ENCODE measurements at places on chromosomes 2 and 18.

GRCh38 chr2:231720292-231720986, 12.1 kb downstream of the PTMA start:
- DNase-seq = no peak

- no peak for DNase-seq
These were observed 58.6 kb downstream of the LCLAT1 start for GRCh38 chr2:30505500-30506180.

DNA sequence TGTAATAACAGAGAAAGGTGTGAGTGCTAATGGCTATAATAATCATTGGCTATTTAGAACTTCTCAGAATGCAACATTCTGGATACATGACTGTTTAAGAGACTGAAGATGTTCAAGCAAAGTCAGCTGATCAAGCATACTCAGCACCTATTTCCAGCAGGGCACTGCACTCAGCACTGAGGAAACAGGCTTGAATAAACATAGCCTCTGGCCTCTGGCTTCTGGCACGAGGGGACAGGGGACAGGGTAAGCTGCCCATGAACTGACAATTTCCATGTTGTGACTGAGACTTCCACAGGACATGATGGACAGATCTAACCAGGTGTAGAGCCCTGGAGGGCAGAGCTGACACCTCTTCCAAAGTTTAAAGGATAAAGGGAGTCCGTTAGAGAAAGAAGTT, 1.3 kb downstream of the MARCO start:
- no peak for DNase-seq

- peak; percentile 49 for DNase-seq
These were observed 210.1 kb downstream of the NDUFA10 start for GRCh38 chr2:239814861-239815601.

- DNase-seq = no peak
These were observed 17.0 kb downstream of the DCAF17 start for GRCh38 chr2:171451074-171451473.

DNA sequence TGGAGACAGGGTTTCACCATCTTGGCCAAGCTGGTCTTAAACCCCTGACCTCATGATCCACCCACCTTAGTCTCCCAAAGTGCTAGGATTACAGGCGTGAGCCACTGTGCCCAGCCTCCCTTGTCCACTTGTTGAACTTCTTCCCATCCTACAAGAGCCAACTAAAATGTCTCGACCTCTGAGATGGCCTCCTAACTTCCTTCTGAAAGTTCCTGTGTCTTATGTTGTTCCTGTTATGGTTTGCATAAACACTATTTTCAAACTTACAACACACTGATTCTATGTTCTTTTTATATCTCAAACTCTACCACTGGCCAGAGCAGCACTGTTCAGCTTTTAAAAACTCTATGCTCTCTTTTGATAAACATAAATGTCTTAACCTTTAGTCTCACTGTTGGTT, 63.3 kb upstream of the UGP2 start:
- no peak for DNase-seq

DNA sequence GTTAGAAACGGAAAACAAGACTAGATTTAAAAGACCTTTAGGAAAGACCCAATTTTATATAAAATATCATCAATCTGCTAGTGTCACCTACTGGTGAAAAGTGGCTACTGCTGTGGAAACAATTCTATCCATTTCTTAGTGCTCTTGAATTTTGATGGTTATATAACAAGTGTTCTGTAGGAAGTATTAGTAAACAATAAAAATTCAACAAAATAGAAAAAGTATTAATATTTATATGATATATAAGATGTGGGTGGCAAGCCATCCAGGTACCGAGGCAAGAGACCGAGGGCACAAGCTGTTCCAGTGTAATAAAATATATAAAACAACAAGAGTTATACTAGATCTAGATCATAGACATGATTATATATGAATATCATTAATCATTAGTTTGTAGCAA, 6.2 kb upstream of the TMEM87B start:
- DNase-seq = peak; percentile 17

GRCh38 chr2:206979922-206980321, 40.6 kb downstream of the CPO start:
- no peak for DNase-seq

GRCh38 chr2:107402330-107402729, 424.4 kb upstream of the RGPD4 start:
- no peak for DNase-seq

DNA sequence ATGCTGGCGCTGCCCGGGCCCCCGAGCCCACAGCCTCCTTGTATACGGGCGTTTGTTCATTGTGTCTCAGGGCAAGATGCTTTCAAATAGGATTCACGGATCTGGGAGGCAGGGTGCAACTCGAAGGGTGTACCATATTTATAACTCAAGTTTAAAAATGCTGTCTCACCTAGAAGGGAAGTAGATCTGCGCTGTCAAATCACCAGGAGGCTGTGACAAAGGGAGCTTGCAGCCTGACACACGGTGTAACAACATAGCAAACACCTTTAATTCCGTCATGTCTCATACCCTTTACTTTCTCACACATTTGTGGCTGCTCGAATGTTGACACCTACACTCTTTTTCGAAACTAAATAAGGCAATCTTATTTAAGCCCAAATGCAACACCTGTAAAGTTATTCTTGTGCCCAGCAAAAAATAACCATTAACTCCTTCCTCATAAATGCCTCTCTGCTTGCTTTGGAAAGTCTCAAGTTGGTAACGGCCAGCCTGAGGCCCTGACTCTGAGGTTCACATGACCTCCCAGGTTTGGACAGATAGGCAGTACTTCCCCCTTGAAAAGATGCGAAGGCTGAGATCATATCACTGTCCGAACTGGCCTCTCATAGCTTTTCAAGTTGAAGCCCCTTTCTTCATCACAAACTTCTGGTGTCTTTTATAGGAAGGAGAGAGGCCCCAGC, 11.6 kb downstream of the ZEB2 start:
- no peak for DNase-seq

- no peak for DNase-seq
These were observed 48.9 kb upstream of the IL1R2 start for GRCh38 chr2:101942851-101943250.

DNA sequence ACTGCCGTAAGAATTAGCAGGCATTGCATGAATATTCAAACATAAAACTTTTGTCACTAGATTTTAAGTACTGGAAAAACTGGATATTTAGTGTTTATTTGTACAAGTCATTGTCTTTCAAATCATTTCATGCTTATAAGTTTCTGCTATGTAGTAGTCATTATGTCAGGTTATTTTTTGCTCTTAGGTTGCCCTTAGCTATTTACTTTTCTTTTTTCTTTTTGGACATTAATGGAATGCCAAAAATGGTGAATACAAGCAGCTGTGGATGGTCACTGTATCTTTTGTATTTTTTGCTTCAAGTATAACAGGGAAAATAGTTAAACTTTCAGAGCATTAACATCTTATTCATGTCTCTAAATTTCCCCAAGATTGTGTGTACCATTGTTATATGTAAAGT, 18.6 kb upstream of the KCNJ13 start:
- no peak for DNase-seq

GRCh38 chr2:130371723-130372054, 15.8 kb downstream of the PTPN18 start:
- DNase-seq = peak; percentile 59

DNA sequence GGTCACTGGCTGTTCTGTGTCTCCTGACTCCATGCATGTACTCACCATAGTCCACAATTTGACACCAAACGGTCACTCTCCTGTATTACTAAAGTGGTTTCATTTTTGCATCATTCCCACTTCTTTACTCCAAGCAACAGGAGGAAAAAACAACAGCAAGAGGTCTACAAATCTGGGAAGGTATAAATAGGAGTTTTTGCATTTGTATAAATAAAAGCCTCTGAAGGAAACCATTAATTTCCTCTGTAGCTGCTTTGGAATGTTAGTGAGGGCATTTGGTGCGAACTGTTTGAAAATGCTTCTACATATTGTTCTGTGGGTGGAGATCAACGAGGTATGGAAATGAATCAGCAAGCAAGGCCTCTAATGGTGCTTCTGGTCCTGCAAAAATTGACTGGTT, 148.5 kb upstream of the DLX2 start:
- no peak for DNase-seq

DNA sequence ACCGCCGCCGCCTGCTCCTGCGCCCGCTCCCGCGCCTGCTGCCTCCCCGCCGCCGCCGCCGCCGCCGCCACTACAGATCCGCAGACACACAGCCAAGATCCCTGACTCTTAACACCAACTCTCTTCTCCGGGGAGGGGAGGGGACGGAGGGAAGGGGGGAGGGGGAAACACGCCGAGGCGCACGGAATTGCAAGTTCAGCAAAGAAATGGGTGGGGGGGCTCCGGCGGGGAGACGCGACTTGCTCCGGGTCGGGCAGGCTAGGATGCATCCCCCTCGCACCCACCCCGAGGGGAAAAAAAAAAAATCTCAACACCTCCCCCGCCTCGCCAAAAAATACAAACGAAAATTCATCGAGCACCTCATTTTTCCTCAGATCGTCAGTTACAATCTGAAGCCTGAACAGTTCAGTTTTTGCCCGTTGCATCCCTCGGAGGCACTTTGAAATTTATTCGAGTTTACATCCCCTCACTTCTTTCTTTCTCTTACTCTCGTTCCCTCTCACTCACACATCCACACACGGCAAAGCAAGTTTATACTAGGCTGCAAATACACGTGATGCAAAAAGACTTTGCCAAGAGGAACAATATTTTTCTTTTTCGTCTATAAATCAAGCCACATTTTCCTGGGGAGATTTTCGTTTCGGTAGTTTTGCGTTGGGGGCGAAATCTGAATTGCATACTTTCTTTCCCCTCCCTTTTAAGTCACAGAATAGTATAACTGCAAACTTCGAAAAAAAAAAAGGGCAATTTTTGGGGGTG, at the start of gene TCF4:
TCF4 (minus strand) TSS at position 82 of the 759 bp plus-strand sequence. CDS start 1,076 bp downstream, outside the sequence.
- DNase-seq = no peak

DNA sequence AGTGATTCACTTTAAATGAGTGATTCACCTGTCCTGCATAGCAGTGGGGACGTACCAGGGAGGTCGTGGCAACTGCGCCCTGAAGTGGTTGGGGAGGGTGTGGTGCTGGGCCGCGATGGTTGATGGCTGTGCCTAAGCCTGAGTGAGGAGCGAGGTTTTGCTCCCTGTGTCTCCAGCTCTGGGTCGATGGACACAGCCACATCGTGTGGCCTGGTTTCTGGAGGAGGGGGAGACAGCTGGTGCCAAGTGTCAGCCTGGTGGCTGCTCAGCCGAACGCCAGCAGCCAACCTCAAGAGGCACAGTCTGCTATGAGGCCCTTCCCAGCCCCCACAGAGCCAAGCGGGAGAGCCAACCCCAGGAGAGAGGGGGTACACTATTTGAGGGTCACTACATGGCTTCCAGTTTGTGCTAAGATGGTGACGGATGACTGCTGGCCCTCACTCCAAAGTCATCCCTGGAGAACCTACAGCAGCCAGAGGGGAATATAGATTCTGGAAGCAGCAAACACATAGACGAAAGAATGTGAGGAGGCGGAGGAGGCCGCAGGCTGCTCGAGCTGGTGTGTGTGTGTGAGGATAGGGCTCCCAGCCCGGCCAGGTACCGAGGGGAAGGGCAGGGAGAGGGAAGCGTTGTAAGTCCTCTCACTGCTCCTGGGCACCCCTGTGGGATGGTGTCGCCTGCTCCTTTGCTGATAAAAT, 58.6 kb upstream of the OTOF start:
- DNase-seq = no peak

- DNase-seq = no peak
These were observed 26.9 kb downstream of the EHD3 start for GRCh38 chr2:31260870-31261269.

All from NCI-H2029 (cell line).